ENCODE measurements at places on chromosomes 7 and 10.
A peak's percentile ranks its signal among the peaks of the same experiment; 100 is the strongest.

- H3K4me3 ChIP-seq, result no peak overlapping the region
- no peaks in the 10 kb centered on the region for H3K4me1 ChIP-seq
- no peaks in the 10 kb centered on the region for H3K36me3 ChIP-seq
- no peak for DNase-seq
- no peak overlapping the region for H3K27ac ChIP-seq
Measured at GRCh38 chr10:108014902-108015177, 850.3 kb upstream of the SORCS1 start.

DNA sequence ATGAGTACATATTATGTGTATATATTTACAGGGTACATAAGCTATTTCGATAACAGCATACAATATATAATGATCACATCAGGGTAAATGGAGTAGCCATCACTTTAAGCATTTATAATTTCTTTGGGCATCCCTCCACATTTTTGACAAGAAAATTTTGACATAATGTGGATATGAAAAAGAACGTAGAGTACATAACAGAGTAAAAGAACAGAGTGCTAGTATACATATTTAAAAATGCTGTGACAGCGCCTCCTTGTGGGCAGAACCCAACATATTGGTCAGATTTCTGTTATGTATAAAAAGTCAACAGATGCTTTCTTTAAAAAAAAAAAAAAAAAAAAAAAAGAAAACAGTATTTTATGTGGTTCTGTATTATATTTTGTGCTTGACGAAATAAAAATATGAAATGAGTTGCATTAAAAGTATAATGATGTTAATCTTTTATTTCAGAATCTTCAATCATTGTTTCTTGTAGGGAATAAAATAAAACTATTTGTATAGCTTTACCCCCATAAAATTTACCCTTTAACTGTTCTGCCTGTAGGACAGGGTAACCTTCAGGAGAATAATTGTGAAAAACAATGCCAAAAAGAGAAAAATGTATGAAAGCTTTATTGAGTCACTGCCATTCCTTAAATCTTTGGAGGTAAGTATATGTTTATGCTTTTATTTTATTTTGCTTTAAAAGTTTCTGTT lies 18.3 kb upstream of the HBP1 start:
- H3K27me3 ChIP-seq, result no peaks in the 10 kb centered on the region
- peaks cover 3% of the 10 kb centered on the region for H3K4me1 ChIP-seq
- no peak overlapping the region for H3K4me3 ChIP-seq
- H3K36me3 ChIP-seq, result no peaks in the 10 kb centered on the region
- peak; percentile 79 for DNase-seq

GRCh38 chr7:121447911-121448300 lies 51.8 kb upstream of the FAM3C start:
- no peaks in the 10 kb centered on the region for H3K27me3 ChIP-seq
- no peak overlapping the region for H3K27ac ChIP-seq
- no peaks in the 10 kb centered on the region for H3K36me3 ChIP-seq
- no peaks in the 10 kb centered on the region for H3K4me1 ChIP-seq

DNA sequence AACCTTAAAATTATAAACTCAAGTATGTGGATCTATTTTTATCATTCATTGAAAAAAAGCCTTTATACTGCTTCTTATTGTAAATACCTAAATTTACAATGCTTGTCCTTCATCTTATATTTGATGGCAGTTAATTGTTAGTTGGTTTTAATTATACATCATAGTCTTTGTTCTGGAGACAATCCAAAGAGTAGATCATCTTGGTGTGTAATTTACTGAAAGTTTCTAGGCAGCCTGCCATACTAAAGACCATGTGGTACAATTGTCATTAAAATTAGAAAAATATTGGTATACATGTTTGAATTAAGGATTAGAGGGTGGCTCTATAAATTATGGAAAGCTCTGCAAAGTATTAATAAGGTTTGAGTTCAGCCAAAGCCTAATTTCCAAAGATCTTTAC lies 231.4 kb downstream of the KCND2 start:
- no peaks in the 10 kb centered on the region for H3K4me1 ChIP-seq
- H3K27ac ChIP-seq, result no peak overlapping the region
- no peaks in the 10 kb centered on the region for H3K36me3 ChIP-seq
- DNase-seq, result no peak
- H3K4me3 ChIP-seq, result no peak overlapping the region

DNA sequence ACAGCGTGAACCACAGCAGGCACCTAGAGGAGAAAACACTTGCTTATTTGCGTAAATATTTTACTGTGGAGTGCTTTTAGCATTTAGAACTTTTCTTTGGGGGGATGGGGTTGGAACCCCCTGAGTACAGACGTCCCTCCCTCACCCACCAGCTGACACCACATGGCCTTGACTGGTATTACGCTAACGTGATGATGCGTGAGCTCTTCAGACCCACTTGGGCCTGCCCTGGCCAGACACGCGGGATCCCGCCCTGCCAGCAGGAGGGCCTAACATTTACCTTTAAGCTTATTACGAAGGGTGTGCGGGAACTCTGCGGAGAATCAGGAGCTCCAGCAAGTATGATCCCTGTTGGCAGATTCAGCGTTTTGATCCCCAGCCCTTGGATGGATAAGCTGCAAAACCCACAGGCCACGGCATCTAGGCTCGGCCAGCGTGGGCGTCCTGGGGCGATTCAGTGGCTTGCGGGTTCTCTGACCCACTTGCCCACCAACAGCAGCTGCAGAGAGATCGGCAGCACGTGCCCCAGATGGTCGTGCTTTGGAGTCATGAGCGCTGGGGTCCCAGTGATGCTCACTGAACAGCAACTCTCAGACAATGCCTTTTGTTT lies 545.5 kb upstream of the FOXK1 start:
- DNase-seq, result no peak
- no peaks in the 10 kb centered on the region for H3K27me3 ChIP-seq
- H3K4me1 ChIP-seq, result no peaks in the 10 kb centered on the region
- H3K27ac ChIP-seq, result no peak overlapping the region
- no peak overlapping the region for H3K4me3 ChIP-seq

DNA sequence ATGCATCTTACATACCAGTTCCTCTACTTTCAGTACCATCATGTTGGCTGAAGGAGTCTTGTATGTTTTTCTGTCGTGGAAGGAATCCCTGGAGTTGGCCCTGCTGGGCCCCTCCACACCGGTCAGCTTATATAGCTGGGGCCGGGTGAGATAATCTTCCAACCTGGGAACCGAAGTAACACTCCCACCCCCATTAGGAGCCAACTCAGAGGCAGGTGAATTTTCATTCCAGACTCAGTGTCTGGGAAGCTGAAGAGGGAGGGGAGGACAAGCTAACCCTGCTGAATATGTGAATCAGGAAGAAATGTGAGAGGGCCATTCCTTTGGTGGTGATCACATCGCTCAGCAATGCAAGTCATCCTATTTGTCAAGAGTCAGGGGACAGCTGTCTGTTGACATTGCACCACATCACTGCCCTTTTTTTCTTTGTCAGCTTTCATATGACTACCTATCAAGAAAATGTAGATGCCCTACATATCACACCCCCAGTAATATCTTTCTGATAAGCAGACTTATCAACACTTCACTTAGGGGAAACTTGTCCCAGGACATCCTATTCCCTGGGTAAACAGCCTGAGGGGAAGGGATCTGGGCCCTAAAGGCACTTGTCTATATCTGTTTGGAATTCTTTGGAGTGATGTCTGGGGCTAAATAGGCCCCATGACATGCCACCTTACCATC lies at the start of gene ANKRD1:
Gene ANKRD1 (minus strand): TSS at position 102 of the 681 bp plus-strand sequence. CDS start 60 bp downstream, at position 42.
- no peak for DNase-seq
- H3K4me3 ChIP-seq, result no peak within 1 kb of the TSS
- no peak within 1 kb of the TSS for H3K27ac ChIP-seq
- H3K36me3 ChIP-seq, result no peaks in the 10 kb centered on the region
- no peaks in the 10 kb centered on the region for H3K4me1 ChIP-seq

- H3K36me3 ChIP-seq, result no peaks in the 10 kb centered on the region
- H3K4me1 ChIP-seq, result peaks cover 2% of the 10 kb centered on the region
- H3K27ac ChIP-seq, result peak overlapping the region; percentile 60
- no peak overlapping the region for H3K4me3 ChIP-seq
Measured at GRCh38 chr10:58579011-58579655, 66.5 kb downstream of the BICC1 start.

GRCh38 chr10:60662917-60663614 lies 115.2 kb upstream of the CDK1 start:
- no peaks in the 10 kb centered on the region for H3K27me3 ChIP-seq
- no peak for DNase-seq
- no peaks in the 10 kb centered on the region for H3K36me3 ChIP-seq
- H3K4me3 ChIP-seq, result no peak overlapping the region

GRCh38 chr7:135939261-135939812 lies 37.8 kb downstream of the MTPN start:
- H3K4me3 ChIP-seq, result no peak overlapping the region
- no peak overlapping the region for H3K27ac ChIP-seq
- DNase-seq, result no peak
- H3K27me3 ChIP-seq, result no peaks in the 10 kb centered on the region
- no peaks in the 10 kb centered on the region for H3K36me3 ChIP-seq

Data from breast epithelium (tissue), 4 donors.